ENCODE measurements at places on chromosomes 13 and 19.

DNA sequence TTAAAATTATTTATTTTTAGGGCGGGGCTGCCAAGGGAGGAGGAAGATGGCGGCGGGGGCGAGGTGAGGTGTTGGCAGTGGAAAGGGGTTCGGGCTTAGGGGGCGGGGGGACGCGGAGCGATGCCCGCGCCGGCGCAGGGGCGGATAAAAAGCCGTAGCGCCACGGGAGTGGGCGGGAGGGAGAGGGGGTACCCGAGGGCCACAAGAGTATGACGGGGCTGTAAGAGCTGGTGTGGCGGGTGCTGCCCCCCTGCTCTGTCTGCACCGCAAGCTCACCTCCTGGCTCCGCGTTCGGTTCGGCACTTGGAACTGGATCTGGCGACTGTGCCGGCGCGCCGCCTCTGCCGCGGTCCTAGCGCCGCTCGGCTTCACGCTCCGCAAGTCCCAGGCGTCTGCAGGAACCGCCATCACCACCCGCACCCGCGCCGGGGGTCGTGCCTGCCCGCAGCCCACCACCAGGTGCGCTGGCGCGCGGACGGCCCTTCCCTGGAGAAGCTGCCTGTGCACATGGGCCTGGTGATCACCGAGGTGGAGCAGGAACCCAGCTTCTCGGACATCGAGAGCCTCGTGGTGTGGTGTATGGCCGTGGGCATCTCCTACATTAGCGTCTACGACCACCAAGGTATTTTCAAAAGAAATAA, 265.2 kb upstream of the SGCG start:
- no peaks in the 10 kb centered on the region for H3K36me3 ChIP-seq
- H3K27me3 ChIP-seq, result no peaks in the 10 kb centered on the region
- H3K4me3 ChIP-seq, result peak overlapping the region; percentile 40
- H3K27ac ChIP-seq, result no peak overlapping the region
- H3K4me1 ChIP-seq, result no peaks in the 10 kb centered on the region

DNA sequence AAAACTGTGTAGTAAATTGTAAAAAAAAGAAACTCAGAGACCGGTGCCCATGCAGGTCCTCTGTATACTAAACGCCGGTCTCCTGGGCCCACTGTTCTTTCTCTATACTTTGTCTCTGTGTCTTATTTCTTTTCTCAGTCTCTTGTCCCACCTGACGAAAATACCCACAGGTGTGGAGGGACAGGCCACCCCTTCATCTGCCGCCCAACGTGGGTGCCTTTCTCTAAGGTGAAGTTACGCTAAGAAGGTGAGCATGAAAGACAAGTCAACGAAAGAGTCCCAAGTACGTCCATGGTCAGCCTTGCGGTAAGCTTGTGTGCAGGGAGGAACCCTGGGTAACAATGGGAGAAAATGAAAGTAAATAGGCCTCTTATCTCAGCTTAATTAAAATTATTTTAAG, 48.0 kb upstream of the WASF3 start:
- H3K4me1 ChIP-seq, result peaks cover 8% of the 10 kb centered on the region
- peak overlapping the region; percentile 49 for H3K27ac ChIP-seq
- no peak for DNase-seq
- H3K4me3 ChIP-seq, result no peak overlapping the region
- H3K27me3 ChIP-seq, result no peaks in the 10 kb centered on the region

DNA sequence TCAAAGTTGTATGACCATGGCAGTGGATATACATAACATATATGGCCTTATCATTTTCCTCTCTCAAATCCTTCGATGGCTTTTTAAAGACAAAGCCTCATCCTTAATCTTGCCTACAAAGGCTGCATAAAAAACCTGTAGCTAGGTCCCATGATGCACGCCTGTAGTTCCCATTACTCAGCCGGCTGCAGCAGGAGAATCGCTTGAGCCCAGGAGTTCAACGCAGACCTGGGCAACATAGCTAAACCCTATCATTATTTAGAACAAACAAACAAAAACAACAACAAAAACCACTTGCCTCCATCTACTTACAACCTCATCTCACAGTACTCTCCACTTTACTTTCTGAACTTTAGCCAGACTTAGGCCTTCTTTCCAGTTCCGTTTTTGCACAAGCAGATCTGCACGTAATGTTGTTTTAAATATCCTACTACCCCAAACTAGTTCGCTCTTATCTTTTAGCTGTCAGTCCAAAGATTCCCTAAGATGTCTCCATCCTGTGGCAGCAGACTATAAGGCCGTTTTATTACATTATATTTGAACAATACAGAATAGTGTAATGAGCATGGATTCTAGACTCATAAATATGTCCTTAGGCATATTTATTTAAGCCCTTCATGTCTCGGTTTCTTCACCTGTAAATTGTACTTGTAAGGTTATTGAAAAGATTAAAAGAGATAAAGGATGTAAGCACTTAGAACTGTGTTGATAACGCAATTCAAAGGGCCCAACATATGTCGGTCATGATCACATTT, 969 bp upstream of the POMP start:
- peak overlapping the region; percentile 86 for H3K4me3 ChIP-seq
- no peaks in the 10 kb centered on the region for H3K27me3 ChIP-seq
- DNase-seq, result no peak
- peaks cover 18% of the 10 kb centered on the region for H3K4me1 ChIP-seq
- peak overlapping the region; percentile 53 for H3K27ac ChIP-seq

DNA sequence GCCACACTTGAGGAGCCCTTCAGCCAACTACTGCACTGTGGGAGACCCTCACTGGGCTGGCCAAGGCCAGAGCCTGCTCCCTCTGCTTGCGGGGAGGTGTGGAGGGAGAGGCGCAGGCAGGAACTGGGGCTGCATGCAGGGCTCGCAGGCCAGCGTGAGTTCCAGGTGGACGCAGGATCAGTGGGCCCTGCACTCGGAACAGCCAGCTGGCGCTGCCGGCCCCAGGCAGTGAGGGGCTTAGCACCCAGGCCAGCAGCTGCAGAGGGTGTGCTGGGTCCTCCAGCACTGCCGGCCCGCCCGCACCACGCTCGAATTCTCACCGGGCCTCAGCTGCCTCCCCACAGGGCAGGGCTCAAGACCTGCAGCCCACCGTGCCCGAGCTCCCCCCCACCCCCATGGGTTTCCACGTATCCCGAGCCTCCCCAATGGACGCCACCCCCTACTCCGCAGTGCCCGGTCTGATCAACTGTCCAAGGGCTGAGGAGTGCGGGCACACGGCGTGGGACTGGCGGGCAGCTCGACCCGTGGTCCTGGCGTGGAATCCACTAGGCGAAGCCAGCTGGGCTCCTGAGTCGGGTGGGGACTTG, 1293.8 kb upstream of the PCDH9 start:
- no peak overlapping the region for H3K27ac ChIP-seq
- H3K36me3 ChIP-seq, result no peaks in the 10 kb centered on the region
- no peak overlapping the region for H3K4me3 ChIP-seq
- no peaks in the 10 kb centered on the region for H3K4me1 ChIP-seq
- no peaks in the 10 kb centered on the region for H3K27me3 ChIP-seq
- DNase-seq, result no peak

DNA sequence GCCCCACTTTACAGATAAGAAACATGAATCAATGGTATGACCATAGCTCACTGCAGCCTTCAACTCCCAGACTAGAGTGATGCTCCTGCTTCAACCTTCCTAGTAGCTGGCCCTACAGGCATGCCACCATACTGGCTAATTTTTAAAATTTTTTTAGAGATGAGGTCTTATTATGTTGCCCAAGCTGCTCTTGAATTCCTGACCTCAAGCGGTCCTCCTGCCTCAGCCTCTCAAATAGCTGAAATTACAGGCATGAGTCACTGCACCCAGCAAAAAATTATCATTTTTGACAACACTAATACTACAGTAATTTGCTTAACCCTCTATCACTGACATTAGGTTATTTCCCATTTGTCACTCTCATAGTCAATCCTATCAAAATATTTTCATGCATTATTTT, 14.7 kb downstream of the CAB39L start:
- no peak overlapping the region for H3K4me3 ChIP-seq
- no peaks in the 10 kb centered on the region for H3K4me1 ChIP-seq
- peaks cover 6% of the 10 kb centered on the region for H3K36me3 ChIP-seq
- H3K27ac ChIP-seq, result no peak overlapping the region

GRCh38 chr13:39317291-39317690, 279.0 kb downstream of the NHLRC3 start:
- no peaks in the 10 kb centered on the region for H3K36me3 ChIP-seq
- no peaks in the 10 kb centered on the region for H3K4me1 ChIP-seq
- no peak overlapping the region for H3K4me3 ChIP-seq
- H3K27me3 ChIP-seq, result no peaks in the 10 kb centered on the region
- no peak for DNase-seq
- H3K27ac ChIP-seq, result no peak overlapping the region

GRCh38 chr19:12656899-12657571, 9.5 kb downstream of the MAN2B1 start:
- no peaks in the 10 kb centered on the region for H3K27me3 ChIP-seq
- H3K27ac ChIP-seq, result no peak overlapping the region
- peaks cover 13% of the 10 kb centered on the region for H3K36me3 ChIP-seq
- H3K4me1 ChIP-seq, result no peaks in the 10 kb centered on the region
- no peak for DNase-seq

GRCh38 chr19:3504735-3505134, 1.4 kb upstream of the FZR1 start:
- no peak overlapping the region for H3K4me3 ChIP-seq
- peaks cover 18% of the 10 kb centered on the region for H3K36me3 ChIP-seq
- H3K4me1 ChIP-seq, result peaks cover 15% of the 10 kb centered on the region
- H3K27me3 ChIP-seq, result no peaks in the 10 kb centered on the region

GRCh38 chr13:41820581-41821237, 140.2 kb downstream of the VWA8 start:
- no peak overlapping the region for H3K4me3 ChIP-seq
- H3K27me3 ChIP-seq, result no peaks in the 10 kb centered on the region
- no peak overlapping the region for H3K27ac ChIP-seq
- peaks cover 19% of the 10 kb centered on the region for H3K36me3 ChIP-seq
- DNase-seq, result no peak

DNA sequence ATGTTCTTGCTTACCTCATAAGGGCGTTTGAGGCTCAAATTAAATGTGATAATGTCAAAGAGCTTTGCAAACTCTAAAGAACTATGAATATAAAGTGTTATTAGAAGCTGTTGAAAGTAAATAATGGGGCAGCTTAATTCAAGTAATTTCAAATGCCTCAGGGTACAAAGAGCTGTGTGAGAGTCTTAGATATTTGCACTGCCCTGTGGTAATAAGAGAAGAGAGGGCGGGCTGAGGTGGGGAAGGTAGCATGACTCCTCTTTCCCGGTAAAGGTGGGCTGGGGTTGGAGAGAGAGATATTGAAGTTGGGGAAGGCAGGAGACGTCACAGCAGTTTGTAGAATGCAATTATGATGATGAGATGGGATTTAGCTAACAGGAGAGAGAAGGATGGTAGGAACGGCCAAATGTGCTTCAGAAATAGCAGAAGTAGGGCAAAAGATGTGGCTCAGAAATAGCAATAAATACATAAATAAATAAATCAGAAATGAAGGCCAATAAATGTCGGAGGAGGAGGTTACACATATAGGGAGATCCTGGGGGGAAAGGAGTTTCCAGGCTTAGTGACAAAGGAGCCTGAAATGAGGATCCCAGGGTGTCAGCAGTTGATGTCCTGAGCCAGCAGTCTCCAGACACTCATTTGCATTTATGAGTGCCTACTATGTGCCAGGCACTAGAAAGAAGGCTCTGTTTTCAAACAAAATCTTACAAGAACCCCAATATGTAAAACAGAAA, 35.7 kb upstream of the RCBTB2 start:
- H3K27me3 ChIP-seq, result no peaks in the 10 kb centered on the region
- no peak for DNase-seq
- H3K4me3 ChIP-seq, result no peak overlapping the region
- H3K4me1 ChIP-seq, result peaks cover 15% of the 10 kb centered on the region

DNA sequence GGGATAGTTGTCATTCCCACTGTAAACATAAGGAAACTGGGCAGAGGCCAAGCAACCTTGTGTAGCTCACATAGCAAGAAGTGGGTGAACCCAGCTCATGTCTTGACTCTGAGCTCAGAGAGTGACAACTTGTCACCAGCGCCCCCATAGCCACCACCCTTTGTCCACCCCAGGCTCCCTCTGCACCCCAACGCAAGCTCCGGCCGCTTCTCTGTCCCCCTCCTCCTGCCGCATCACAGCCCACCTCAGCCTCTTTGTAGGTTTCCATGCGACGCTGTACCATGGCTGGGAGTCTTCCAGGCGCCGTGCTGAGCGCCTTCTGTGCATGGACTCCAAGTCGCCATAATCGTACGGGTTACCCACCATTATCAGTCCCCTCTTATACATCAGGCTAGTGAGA, 3.3 kb downstream of the GP6 start:
- H3K27me3 ChIP-seq, result no peaks in the 10 kb centered on the region
- no peak for DNase-seq
- no peaks in the 10 kb centered on the region for H3K4me1 ChIP-seq

DNA sequence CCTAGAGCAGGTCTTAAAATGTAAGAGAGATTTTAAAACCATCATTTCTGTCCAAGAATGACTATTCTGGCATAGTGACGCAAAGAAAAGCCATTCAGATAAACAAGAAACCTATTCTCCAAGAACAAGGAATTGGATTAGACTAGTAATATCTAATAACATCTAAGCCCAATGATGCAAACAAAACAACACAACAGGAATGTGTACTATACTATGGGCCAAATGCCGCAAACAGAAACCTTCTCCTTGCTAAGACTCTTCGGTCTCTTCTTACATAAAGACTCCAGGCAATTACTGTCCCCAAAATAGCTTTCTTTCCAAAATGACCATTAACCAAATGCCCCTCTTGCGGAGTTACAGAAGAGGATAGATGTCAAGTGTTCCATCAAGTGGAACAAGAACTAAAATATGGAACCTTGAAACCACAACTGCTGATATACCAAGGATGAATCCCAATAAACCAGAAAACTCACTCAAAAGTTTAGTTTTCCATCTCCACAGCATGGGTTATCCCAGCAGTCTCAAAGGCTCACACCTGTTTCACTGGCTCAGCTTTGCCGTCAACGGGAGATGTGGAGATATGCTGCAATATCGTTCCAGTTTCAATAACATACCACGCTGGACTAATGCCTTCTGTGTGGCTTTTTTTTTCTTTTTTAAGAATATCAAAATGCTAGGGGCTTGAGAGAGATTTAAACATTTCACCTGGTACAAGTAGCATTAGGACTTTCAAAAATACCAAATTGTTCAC, 76.2 kb downstream of the FOXO1 start:
- H3K27ac ChIP-seq, result peak overlapping the region; percentile 64
- H3K27me3 ChIP-seq, result no peaks in the 10 kb centered on the region
- DNase-seq, result no peak
- H3K36me3 ChIP-seq, result no peaks in the 10 kb centered on the region
- H3K4me3 ChIP-seq, result no peak overlapping the region

DNA sequence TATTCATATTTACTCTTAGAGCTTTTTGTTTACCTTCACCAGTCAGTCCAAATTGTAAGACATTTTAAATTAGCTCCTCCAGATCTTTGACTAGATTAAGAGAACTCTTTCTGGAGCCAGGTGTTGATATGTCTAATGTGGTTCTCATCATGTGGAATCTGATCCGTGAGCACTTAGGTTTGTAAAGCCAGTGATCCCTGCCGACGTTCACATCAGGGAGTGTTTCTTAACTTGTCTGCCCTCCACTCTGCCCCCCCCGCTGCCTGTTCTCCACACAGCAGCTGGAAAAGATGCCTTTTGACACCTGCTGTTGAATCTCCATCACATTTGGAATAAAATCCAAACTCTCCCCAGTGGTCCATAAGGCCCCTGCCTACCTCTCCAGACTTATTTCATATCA, 17.7 kb downstream of the METTL21C start:
- peaks cover 64% of the 10 kb centered on the region for H3K36me3 ChIP-seq
- no peaks in the 10 kb centered on the region for H3K4me1 ChIP-seq
- no peaks in the 10 kb centered on the region for H3K27me3 ChIP-seq
- no peak for DNase-seq
- H3K27ac ChIP-seq, result no peak overlapping the region

- no peaks in the 10 kb centered on the region for H3K27me3 ChIP-seq
- no peaks in the 10 kb centered on the region for H3K36me3 ChIP-seq
- no peaks in the 10 kb centered on the region for H3K4me1 ChIP-seq
- no peak for DNase-seq
- H3K27ac ChIP-seq, result no peak overlapping the region
Measured at GRCh38 chr13:37595162-37595561, 3.4 kb downstream of the POSTN start.
